ENCODE measurements at places on chromosomes 2 and 18.

DNA sequence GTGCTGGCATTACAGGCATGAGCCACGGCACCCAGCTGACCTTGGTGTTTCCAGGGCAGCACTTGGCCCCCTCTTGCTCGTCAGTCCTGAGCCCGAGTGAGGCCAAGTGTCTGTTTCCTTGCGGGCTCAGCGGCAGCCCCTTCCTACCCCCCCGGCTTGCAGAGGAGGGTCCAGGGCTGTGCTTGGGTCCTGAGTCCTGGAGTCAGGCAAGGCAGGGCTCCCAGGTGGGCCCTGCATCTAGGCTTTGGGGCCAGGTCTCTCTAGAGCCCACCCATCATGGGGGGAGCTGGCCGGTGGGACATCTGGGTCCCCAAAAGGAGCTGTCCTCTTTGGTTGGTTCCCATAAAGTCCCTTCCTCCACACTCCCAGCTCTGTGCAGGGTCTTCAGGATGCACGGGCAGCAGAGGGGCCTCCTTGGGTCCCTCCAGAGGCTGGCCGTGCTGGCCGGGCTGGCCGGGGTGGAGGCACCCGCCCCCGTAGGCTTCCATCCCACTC is 63.7 kb upstream of the HPCAL1 start:
- no peak for DNase-seq

DNA sequence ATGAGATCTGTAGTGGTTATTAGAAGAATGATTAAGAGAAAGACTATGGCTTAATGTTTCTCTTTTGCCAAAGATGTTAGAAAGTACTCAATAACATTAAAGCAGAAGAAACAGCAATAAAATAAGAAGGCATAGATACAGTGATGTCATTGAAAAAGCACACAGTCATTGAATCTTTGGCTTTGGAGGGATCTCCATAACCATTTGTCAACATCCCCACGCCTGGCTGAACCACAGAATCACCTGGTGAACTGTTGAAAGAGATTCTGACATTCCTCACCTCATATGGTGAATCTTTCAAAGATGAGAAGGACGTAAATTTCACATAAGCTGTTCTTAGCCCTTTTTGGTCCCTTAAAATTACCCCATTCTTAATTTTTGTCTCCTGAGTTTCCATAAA is 324.6 kb upstream of the NRP2 start:
- DNase-seq = no peak

DNA sequence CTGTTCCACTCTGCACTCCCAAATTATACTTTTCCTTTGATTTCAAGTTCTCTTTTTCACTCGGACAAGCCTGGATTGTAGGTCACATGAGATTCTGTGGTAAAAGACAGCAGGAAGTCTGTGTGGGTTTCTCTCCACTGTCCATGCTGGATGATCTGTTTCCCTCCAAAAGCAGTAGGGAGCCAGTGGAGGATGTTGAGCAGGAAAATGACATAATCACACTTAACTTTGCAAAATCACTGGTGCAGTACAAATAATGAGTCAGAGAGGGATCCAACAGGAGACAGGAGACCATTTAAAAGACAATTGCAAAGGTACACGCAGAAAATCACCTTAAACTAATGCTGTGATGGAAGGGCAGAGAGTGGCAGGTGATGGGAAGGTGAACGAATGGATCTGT is 301.3 kb downstream of the ZNF407 start:
- DNase-seq = no peak

- no peak for DNase-seq
Measured at GRCh38 chr2:62687636-62688035, 17.9 kb upstream of the EHBP1 start.
